ENCODE measurements at places on chromosomes 16 and 17.

DNA sequence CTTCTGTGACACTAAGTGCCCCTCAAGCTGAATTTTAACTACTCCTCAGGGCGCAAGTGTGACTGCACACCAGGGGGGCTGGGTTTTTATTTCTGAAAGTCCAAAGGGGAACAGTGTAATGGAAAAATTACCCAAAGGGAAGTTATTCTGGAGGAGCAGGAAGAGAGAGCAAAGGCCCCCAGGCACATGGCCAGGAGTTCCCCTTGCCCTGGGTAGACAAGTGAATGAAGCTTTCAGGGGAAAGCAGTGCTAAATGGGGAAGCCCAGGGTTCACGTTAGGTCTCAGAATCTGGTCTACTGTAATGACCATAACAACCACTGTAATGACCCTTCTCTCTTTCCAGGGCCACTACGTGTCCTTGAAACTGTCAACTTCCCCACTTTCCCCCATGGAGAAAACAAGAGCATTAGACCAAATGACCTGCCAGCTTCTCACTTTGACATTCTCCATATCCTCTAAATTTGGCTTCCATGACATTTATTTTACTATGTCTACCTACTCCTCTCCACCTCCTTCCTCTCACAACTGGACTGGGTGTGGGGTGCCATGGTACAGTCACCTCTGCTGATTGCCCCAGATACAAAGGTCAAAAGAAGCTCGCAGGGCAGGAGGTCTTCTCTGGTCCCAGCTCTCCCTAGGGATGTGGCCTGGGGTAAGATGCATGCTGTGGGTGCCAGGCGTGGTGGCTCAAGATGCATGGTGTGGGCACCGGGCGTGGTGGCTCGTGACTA, 34.1 kb upstream of the MMP2 start:
- DNase-seq = peak; percentile 59

- DNase-seq = no peak
These were observed 258 bp downstream of the PRKCB start for GRCh38 chr16:23836078-23836403.

- DNase-seq = no peak
These were observed 74.5 kb upstream of the RCVRN start for GRCh38 chr17:9979463-9979995.

GRCh38 chr16:88772871-88773811, 11.9 kb downstream of the PIEZO1 start:
- no peak for DNase-seq

DNA sequence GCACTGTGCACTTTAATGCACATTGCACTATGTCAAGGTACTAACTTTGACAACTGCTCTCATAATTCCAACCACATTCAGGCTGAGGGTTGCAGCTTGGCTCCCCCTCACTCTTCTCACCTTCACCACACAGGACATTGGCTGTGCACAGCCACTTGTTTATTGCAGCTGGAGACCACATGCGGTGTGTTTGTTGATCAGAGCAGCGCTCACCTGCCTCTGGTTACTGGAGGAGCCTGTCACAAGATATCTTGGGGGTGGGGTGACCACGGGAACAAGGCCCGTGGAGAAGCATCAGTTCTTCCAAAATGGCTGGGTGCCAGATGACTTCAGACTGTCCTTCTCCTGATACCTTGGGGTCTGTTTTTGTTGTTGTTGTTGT, 10.6 kb upstream of the CCL5 start:
- peak; percentile 44 for DNase-seq

DNA sequence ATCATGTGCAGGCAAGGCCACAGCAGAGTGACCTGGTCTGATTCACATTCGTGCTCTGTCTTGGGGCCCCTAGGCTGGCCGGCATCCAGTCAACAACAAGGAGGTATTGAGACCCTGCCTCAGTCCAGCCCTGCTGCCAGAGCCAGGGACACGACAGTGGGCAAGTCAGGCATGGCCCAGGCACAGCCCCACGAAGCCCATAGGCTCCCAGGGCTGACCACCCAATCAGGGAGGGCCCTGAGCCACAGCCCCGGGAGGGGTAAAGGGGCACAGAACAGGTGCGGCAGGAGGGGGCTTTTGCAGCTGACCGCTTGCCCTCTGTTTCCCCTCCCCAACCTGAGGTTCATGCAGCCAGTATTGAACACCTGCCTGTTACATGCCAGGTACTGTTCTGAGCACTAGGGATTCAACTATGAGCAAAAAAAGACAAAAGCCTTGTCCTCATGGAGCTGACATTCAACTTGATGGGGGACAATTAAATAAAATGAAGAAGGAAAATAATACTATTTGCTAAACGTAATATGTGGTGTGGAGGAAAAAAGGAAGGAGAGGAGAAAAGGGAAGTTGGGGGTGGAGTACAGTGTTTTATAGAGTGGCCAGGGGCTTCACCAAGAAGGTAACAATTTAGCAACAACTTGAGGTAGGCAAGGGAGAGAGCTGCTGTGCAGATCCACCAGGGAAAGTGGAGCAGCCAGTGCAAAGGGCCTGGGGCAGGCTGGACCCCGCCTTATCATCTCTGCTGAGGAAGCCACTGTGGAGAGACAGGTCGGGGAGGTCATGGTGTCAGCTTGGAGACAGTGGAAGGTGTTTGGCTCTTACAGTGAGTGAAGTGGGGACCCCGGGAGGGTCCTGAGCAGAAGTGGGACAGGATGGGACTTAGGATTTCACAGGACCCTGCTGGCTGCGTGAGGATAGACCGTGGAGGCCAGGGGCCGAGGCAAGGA, 6.1 kb downstream of the DRC3 start:
- no peak for DNase-seq

DNA sequence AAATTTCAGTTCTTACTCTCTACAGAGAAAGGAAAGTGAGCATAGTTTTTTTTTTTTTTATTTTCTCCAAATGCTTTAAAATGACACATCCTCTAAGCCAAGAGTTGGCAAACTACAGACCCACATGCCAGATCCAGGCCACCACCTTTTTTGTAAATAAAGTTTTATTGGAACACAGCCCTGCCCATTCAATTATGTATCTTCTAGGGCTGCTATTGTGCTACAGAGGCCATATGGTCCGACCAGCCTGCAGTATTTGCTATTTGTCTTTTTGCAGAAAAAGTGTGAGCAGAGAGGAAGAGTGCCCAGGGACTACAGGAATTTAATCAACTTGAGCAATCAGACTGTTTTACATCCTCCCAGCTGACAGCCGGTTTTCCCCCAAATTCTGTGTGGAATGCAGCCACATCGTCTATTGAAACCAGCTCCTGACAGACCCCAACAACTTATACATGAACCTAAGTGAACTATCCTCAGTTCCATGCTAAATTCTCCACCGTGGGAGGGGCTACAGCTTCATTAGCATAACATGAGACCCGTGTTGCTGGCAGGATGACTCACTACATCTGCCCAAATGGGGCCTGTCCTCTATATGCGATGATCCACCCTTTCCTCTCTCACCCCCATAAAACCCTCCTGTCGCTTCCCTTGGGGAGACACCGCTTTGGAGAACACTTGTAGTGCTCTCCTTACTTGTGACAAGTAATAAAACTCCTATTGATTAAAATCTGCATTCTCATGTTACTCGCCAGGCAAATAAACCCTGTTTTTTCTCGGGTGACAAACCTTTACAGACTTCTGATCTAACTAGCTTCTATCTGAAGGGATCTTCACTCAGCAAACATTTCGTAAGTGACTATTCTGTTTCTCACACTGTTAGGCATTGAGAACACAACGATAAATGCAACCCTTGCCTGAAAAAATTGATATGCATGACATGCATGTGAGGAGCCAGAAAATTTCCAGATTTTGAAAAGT, 149.4 kb upstream of the HS3ST3A1 start:
- DNase-seq = no peak

- peak; percentile 32 for DNase-seq
These were observed 393.1 kb upstream of the ASIC2 start for GRCh38 chr17:33686171-33686570.

GRCh38 chr17:965311-965989, 14.1 kb downstream of the NXN start:
- no peak for DNase-seq
